MCF 10A (cell line): ENCODE measurements at places on chromosomes 4 and X.

GRCh38 chrX:47047989-47048388, 30.3 kb upstream of the RGN start:
- no peak for DNase-seq

DNA sequence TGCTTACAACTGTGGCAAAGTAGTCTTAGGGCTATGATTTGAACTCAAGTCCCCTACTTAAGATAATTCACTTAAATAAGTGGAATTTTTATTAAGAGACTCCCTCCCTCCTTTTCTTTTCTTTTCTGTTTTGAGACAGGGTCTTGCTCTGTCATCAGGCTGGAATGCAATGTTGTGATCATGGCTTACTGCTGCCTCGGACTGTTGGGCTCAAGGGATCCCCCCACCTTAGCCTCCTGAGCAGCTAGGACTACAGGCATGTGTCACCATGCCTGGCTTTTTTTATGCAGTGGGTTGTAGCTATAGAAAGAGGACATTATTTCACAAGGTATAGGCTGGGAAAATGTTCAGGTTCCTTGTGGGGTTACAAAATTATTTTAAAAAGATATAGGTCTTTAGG, 19.2 kb downstream of the DIAPH2 start:
- no peak for DNase-seq

GRCh38 chrX:27276751-27277150, 186.4 kb downstream of the PPP4R3C start:
- DNase-seq, result no peak

DNA sequence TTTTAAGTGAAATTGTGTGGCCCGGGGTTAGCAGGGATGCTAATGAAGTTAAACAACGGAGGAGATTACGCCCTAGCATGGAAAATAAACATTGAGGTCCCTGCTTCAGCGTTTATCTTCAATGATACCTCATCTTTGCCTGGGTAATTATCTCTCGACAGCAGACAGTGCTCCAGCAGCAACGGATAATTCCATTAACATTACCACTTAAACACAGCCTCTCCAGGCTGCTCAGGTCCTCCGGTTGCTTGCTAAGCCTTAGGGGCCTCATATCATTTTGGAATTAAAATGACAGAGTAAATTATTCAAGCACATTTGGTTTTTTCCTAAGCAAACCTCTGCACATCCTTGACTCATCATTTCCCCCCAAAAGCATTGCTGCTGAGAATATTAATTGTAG, 281.5 kb upstream of the KLF3 start:
- no peak for DNase-seq

- DNase-seq, result no peak
Measured at GRCh38 chr4:55763996-55764395, 55.6 kb upstream of the EXOC1L start.

GRCh38 chrX:10107483-10107882, 49.3 kb upstream of the CLCN4 start:
- DNase-seq, result no peak

- DNase-seq, result no peak
Measured at GRCh38 chr4:157792716-157793115, 380.1 kb downstream of the GASK1B start.

- no peak for DNase-seq
Measured at GRCh38 chr4:115834441-115834840, 721.0 kb upstream of the NDST4 start.

DNA sequence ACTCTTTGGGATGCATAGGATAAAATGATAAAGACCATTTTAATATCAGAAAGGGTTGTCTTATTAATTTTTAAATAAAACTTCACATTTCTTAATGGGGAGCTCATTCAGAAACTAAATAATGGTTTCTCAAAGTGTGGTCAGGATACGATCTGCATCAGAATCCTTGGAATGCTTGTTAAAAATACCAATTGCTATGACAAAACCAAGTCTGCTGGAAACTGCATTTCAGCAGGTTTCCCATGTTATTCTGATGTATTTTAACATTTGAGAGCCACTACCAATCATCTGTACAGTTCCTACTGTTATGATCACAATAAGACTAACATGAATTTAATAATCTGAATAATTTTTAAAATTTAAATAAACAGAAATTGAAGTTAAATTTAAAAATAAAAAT, 115.1 kb downstream of the SOWAHB start:
- DNase-seq, result peak; percentile 42

GRCh38 chrX:13934731-13935130, 95.0 kb downstream of the GEMIN8 start:
- peak; percentile 49 for DNase-seq

DNA sequence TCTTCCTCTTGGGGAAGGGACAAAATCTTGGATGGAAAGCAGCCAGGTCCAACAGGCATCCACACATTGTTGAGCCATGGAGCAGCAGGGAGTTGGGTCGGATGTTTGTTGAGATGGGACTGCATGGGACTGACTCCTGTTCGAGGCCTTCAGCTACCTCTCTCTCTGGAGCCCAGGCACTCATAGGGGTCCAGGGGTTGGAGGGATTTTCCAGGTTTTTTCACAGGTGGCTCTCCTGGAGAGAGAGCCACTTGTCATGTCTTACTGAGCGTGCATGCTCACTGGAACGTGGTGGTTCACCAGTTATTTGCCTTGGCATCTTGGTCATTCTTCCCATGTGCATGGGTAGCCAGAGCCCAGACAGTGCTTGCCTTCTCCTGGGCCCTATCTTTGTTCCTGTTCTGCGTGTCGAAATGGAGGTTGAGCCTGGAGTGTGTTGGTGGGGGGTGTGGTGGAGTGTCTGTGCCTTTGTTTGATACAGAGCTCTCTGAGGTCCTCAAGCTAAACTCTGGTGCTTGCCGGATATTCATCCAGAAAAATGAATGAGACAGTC, 60.6 kb downstream of the NBDY start:
- DNase-seq, result no peak

- no peak for DNase-seq
Measured at GRCh38 chrX:100717363-100717762, 14.6 kb downstream of the SYTL4 start.

GRCh38 chrX:54633641-54634040, 103.6 kb downstream of the GNL3L start:
- no peak for DNase-seq

- peak; percentile 90 for DNase-seq
Measured at GRCh38 chr4:6953751-6954380, 44.2 kb downstream of the TBC1D14 start.

DNA sequence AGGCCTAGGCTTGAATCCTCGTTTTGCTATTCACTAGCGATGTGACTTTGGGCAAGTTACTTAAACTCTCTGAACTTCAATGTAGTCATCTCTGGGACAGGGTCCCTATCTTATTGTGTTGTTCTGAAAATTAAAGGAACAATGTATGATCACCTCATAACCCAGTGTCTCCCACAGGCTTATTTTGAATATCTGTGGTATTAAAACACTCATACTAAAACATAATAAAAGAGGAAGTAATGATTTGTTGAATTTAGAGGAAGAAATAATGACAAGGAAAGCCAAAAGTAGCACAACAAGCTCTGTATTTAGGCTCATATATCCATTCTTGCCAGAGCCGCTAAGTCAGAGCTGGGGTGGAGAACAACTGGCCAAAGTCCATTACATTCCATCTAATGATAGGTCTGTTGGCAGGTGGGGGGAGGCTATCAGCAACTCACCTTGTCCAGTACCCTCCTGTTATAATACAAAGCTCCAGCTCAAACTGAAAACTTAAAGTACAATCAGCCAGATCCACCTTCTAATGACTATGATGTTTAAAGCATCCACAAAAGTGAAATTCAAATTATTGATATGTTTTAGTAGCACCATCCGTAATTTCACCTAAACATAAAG, 64.5 kb upstream of the LSM6 start:
- no peak for DNase-seq

DNA sequence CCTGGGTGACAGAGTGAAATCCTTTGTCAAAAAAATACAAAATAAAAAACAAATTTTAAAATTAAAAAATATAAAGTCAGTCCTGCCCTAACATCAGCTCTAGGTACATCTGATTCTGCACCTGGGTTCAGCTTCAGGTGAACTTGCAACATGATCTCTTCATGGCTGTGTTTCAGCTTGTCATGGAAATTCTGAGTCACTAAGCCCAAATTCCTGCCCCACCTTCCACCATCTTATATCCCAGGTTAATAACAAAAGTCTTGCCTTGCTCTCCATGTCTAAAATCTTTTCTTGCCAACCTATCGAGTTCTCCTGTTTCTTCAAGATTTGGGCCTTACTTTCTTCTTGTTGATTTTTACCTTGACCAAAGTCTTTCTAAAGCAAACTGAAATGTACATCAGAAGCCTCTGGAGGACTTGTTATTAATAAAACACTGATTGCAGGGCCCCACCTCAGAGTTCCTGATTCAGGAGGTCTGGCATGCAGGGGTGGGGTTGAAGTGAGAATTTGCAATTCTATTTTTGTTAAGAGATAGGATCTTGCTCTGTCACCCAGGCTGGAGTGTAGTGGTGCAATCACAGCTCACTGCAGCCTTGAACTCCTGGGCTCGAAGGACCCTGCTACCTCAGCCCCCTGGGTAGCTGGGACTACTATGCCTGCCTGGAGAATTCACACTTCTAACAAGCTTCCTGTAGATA, 125.8 kb upstream of the VCX3A start:
- peak; percentile 2 for DNase-seq

- DNase-seq, result no peak
Measured at GRCh38 chr4:100590325-100590724, 72.5 kb upstream of the EMCN start.

DNA sequence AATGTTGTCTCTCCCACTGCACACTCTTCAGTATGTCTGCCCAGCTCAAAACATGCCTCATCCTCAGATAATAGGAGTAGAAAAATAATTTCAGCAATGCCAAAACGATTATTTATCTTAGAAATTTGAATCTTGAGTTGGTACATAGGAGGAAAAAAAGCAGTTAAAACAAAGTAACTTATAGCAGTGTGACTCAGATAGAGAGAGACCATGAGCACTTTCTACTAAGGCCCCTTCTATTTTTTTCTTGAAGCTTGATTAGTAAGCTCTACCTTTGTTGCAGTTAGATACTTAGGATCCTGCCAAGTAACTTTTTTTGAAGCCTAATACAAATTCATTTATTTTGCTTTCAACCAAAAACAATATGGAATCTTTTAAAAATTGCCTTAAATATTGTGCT, 212.3 kb downstream of the MAD2L1 start:
- DNase-seq, result no peak

DNA sequence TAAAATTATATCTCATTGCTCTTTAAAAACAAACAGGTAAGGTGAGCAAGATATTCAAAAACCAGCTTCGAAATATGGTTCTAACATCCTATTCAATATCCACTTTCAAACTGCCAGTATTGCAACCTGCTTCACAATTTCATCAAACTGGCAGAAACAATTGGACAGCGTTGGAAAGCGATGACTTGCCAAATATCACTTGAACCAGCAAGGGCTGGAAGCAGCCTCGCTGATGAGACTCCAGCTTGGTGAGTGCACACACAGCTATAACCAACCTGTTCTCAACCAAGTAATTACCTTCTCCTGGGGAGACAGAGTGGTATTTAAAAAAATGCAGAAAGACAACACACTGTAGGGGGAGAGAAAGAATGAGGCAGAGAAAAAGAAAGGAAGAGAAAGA, 155.8 kb upstream of the RAI2 start:
- DNase-seq, result no peak

DNA sequence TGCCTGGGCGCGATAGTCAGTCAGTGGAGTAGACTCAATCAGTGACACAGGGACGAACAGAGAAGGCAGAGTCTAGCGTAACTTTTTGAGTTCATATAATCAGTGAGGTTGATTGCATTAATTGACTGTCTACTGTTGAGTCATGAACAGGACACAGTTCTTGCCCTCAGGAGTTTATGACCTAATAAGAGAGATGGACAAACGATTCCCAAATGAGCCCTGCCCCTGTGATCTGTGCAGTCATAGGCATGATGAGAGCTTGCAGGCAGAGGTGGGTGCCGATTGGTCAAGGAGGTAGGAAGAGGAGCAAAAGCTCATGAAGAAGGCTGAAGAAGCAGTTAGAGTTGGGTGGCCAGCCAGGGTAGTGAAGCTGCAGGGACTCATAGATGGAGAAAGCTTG, 57.1 kb downstream of the ADD1 start:
- DNase-seq, result no peak

- no peak for DNase-seq
Measured at GRCh38 chr4:10565166-10565780, 108.0 kb upstream of the ZNF518B start.

DNA sequence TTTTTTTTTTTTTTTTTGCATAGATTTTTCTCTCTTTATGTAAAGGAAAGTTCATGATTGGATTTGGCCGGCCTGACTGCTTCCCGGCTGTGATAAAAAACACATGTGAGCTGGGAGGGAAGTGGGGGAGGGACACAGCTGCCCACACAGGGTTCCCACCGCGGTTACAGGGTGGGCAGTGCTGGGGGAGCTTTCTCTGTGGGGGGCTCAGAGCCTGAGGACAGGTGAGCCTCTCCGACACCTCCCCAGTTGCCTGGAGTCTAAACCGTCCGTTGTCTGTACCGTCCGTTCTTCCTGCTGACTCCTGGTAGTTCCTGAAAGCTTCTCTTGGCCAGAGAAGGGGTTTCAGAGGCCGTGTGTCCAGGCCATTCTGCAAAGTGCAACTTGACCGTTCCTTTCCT, 21.8 kb downstream of the SHOX start:
- DNase-seq, result no peak

GRCh38 chrX:68532831-68533533, 34.1 kb downstream of the YIPF6 start:
- DNase-seq, result no peak

- DNase-seq, result peak; percentile 4
Measured at GRCh38 chr4:8736090-8736825, 135.4 kb downstream of the HMX1 start.

- no peak for DNase-seq
Measured at GRCh38 chrX:13094828-13095341, 50.5 kb upstream of the FAM9C start.

DNA sequence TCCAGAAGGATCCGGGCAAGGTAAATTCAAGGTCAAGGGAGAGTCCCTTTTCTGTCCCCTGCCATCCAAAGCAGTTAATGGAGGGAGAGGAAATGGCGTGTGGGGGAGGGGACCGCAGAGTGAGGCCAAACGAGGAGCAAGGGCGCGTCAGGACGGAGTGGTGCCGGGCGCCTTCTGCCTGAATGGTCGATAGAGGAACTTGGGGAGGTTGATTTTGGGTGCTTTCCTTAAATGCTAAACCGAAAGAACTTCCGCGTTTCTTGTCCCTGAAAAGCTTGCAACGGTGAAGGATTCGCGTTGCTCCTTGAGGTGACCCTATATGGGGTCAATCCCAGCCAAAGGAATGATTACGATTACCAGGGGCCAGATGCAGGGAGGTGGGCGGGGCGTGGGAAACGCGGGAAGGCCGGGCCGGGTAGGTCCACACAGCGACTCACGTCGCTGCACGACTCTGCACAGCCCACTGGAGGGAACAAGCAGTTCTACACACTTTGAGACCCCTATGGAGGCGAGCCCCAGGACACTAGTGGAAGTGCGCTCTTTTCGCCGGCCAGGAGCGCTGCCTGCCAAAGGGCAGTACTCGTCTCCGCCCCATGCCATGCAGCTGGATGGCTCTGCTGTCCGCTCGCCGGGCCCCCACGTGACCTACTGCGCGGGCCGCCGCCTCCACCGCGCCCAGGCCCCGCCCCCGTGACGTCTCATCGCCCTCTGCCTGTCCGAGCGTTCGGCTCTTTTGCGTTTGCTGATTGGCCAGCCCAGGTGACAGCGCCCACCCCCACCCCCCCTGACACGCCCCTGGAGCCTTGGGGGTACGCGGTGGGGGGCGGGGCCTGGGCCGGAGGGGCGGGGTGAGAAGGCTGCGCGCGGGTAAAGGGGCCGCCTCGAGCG, 452 bp upstream of the GK start:
- peak; percentile 88 for DNase-seq
